ENCODE measurements at places on chromosomes 5 and 9.

GRCh38 chr9:123883634-123884033, 46.3 kb downstream of the DENND1A start:
- no peak for DNase-seq

- no peak for DNase-seq
These were observed 144.5 kb upstream of the GPR151 start for GRCh38 chr5:146660376-146660960.

GRCh38 chr5:99544356-99544755, 615.5 kb upstream of the CHD1 start:
- DNase-seq, result no peak

GRCh38 chr9:80561526-80561925, 989.8 kb downstream of the TLE4 start:
- no peak for DNase-seq

DNA sequence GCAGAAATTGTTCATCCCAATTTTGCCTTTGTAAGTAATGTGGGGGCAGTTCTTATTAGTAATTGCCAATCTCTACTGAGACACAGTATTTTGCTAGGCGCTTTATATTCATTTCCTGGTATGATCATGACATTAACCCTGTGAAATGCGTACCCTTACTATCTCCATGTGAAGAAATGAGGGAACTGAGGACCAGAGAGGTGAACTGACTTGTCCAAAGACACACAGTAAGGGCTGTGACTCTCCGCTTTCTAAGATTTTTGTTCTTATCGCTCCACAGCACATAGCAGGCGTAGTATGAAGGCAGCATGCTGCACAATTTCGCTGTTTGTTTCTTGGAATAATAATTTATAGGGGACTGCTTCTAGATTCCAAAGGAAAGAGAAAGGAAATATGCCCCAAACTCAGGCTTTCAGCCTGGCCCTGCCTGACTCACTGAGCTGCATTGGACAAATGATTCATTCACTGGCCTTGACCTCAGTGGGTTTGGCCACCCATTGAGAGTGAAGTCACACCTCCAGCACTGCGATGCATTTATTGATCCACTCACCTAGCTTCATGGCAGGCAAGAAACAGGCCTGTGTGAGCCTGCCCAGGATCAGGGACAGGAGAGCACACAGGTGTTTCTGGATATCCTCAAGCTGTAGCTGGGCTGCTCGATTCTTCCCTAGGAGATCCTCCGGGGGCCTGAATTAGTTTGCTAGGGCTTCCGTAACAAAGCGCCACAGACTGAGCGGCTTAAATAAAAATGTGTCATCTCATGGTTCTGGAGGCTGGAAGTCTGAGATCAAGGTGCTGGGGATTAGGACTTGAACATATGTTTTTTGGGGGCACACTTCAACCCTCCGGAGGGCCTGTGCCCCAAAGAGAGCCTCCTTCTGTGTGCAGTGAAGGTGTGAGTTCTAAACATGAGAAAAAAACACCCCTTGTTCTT, 7.2 kb upstream of the DUSP1 start:
- no peak for DNase-seq

DNA sequence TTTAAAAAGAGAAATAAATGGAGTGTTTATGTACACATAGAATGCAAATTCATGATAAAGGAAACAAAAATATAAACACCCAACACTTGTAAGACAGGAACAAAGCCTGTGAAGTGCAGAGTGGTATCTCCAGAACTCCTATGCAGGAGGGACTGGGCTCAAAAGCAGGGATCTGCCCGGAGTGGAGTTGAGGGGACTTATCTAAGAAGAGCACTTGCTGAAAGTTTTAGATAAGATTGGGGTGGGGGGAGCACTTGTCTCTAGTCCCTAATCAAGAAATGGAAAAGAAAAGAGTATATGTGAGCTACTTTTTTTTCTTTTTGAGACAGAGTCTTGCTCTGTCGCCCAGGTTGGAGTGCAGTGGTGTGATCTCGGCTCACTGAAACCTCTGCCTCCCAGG, 840.4 kb downstream of the MAT2B start:
- DNase-seq, result no peak

- DNase-seq, result no peak
These were observed 27.7 kb upstream of the PAX5 start for GRCh38 chr9:37061768-37062167.

GRCh38 chr5:111392181-111392580, 120.2 kb downstream of the STARD4 start:
- peak; percentile 69 for DNase-seq

GRCh38 chr5:669111-669841, 23.9 kb downstream of the TPPP start:
- peak; percentile 98 for DNase-seq

DNA sequence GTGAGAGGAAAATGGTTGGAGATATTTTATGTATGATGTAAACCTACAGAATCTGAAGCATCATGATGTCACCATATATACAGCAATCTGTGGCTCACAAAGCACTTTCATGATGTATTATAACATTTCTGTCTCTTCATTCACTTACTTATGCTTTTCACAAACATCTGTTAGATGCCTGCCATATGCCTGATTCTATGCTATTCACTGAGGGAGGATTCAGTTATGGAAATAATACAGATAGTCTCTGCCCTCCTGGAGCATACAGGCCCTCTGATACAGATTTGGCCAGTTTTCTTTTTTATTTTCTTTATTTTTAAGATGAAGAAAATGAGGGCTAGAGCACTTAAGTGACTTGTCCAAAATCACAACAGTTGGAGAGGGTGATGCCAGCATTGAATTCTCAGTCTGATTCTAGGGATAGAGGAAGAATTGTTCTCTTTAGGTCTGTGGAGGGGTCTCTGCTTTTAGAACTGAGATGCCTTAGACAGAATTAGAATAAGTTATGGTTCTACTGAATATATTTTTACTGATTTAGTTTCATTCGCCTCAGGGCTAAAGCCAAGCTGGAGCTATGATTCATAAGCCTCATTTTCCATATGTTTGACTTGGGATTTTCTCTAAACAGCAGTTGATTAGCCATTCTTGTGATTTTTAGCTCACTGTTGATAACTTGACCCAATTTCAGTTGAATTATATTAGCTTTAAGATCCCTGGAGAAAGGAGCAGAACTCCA, 636.4 kb downstream of the PRELID2 start:
- no peak for DNase-seq

DNA sequence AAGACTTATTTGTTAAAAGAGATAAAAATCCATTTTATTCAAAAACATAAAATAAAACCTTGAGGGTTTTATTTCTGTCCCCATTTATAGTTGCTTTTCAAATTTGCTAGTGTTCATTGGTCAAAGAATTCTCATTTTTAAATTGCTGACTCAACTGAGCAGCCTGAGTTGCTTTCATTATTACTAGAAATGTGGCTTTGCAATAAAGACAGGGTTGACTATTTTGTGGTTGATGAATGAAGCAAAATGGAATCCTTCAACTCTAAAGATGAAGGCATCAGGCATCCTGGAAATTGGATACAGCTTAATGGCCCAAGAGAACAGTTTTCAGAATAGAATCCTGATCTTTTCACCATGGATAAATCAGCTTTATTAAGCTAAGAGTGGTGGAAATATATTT, 23.9 kb upstream of the PPP3R2 start:
- no peak for DNase-seq

DNA sequence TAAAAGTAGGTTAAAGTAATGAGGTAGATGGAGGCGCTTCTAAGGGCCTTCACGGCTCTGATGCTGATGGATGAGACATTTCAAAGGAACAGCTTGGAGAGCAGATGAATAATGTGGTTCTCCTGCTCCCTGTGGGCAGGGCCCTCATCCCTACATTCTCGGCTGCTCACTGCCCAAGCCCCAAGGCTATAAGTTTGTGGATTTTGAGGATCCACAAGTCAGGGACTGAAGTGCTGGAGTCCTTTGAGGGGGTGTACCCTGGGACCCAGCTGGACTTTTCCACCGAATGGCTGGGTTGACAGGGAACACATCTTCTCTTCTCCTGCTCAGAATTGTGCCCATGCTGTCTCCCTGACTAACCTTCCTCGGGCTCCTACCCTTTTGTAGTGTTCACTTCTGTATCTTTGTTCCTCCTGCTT, 21.4 kb upstream of the CXCL14 start:
- DNase-seq, result no peak

DNA sequence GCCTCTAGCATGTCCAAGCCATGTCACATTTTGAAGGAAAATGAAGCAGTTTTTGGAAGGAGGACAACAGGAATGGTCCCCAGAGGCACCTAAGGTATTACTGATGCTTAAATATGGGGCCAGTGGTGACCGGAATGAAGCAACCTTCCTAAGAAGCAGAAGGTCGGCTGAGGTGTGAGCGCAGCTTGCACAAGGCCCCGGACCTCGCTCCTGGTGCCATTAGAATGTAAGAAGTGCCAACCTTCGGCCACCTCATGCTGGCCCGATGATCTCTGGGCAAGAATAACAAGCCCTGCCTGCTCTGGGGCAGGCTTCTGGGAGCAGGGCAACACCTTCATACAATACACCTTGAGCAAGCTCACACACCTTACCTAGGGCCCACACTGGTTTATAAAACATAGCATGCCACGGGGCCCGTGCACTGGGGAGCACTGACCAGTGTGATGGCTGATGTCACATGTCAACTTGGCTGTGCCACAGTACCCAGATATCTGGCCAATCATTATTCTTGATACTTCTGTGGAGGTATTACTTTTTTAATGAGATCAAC, 21.9 kb downstream of the SEMA4D start:
- DNase-seq, result no peak

DNA sequence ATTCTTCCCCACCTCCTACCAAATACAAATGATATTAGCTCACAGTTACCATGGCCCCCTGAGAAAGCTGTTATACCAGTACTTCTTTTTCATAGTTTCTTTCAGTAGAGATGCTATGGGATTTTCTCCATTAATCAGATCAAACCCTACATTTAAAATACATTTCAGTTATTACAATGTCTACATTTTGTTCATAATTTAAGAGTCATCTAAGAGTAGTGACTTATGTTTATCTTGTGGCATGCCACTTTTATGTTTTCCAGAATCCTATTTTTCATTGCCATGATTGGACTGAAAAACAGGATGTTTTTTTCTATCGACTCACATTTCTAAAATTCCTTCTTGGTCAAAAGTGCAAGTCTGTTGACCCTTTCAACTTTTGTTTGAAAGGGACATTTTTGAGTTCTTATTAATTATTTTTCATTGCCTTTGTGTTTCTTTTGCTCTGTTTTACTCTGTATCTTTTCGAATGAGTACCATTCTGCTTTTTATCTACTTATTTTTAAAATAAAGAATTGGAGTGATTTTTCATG, 77.4 kb upstream of the ANXA1 start:
- no peak for DNase-seq

DNA sequence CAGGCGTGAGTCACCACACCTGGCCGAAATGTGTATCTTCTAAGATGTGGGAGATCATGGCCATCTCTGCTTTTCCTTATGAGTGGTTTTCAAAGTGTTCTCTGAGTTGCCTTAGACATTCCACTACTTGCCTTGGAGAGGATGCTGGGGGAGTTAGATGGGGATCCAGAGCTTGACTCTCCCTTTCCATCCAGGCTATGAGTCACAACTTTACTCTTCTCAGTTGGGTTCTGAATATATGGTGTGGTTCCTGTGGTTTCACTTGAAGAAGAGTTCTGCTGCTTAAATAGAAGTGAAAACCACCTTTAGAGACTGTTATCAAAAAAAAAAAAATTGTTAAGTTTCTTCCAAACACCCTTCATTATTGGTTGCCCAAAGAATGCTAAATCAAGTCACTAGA, 217.6 kb downstream of the ZNF608 start:
- DNase-seq, result no peak

- no peak for DNase-seq
These were observed 97.9 kb downstream of the CDH6 start for GRCh38 chr5:31291323-31291854.

DNA sequence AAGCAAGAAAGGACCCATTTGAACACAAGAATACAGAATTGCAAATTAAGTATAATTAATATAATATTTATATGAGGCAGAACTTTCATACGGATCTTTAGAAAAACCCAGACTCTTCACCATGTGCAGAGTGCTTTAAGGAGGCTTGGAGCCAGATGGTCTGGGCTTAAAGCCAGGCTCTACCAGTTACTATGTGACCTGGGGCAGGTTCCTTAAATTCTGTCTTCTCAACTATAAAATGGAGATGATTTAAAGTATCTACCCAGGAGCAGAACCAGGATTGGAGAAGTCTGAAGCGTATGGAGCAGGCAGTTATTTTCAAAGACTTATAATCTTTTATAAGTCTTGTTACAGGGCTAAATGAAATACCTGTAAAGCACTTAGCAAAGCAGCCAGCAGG, 202.1 kb downstream of the TSSK1B start:
- DNase-seq, result no peak

GRCh38 chr9:121902461-121903135, 190.5 kb downstream of the TTLL11 start:
- DNase-seq, result no peak

- no peak for DNase-seq
These were observed 478.1 kb upstream of the WWC1 start for GRCh38 chr5:167813389-167813788.

GRCh38 chr9:36345103-36345846, 54.8 kb downstream of the RNF38 start:
- no peak for DNase-seq

DNA sequence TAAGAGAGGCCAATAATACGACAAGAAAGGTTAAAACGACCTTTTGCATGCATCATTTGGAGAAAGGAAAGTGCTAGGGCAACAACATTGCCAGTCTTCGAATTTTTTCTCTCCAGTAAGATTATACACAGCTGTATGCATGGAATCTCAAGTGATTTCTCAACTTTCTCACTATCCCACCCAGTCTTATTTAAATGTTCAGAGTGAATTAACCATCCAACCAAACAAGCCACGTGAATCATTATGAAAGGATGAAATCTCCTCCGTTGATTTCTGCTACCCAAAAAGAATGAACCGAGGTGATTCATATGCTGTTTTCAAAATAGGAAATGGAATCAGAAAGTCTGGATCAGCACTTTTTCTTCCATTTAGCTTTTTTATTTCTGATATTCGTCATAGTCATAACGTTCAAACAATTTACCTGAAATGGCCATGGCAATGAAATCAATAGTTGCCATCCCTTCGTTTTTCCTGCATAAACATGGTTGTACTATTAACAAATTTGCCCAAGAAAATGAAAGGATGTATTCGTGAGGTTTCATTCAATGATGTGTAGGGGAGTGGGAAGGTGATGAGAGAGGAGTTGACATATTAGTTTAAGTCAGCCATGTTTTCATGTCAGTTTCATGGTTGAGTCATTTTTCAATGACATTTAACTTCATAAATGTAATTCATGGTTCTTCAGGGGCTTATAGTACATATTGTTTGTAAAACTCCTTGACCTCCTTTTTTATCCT, 170.9 kb upstream of the WWC1 start:
- DNase-seq, result no peak

DNA sequence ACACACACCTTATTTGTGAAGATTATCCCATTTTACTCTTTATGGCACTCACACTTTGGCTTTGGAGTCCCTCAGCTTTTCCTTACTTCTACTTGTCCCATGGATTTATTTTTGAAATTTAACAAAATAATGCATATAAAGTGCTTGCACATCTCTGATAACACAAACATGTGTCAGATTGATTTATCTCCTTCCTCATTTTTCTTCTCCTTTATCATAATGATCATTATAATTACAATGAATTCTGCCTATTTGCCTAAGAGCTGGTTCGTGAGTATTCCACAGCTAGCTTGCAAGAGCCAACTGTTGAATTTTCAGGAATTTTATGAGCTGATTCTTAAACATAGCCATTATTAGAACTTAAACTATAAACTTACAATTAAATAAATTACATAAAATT, 347.7 kb downstream of the CHSY3 start:
- DNase-seq, result no peak
